Hematopoietic multipotent progenitor cell treated with erythropoietin and hydrocortisone succinate and interleukin-3 and kit ligand, for 15 days (in vitro differentiated cells): ENCODE measurements at places on chromosomes 4 and X.

DNA sequence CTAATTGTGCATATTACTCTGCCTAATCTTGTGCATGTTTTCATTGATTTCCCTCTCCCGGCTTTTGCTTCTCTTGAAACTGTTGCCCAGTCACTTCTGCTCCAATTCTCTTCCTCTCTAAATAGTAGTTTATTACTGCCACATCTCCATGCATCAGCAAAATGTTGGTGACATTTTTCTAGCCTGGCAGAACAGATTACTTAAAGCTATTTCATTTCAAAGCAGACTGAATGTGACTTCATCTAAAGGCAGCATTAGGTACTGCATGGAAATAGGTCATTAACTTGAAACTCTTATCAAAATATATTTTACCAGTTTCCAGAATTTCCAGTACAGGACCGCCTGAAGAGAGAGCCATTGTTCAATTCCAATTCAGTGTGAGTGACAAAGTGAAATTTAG, 52.4 kb downstream of the HPGDS start:
- DNase-seq, result no peak

- DNase-seq, result no peak
These were observed 6.6 kb downstream of the FAM3A start for GRCh38 chrX:154509455-154509854.

DNA sequence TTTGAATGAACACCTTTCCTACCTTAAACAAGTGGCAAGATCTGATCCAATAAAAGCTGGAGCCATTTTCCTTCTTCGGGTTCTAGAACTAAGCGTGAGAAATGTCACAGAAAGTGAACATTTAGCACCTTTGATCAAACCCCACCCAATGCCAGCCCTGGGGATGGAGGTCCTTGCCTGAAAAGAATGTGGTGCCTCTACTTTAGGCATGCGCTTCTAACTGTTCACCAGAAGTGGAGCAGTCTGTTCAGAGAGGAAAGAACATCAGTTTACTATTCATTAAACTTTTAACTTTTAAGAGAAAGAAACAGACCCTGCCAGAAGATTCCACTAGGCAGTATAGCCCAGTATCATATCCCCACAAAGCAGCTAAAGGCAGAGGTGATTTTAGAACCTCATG, 75.9 kb downstream of the INTS12 start:
- DNase-seq, result no peak

- DNase-seq, result peak; percentile 6
These were observed 2.7 kb downstream of the JAKMIP1 start for GRCh38 chr4:6197433-6198174.
